ENCODE measurements at places on chromosomes 13 and 19.

DNA sequence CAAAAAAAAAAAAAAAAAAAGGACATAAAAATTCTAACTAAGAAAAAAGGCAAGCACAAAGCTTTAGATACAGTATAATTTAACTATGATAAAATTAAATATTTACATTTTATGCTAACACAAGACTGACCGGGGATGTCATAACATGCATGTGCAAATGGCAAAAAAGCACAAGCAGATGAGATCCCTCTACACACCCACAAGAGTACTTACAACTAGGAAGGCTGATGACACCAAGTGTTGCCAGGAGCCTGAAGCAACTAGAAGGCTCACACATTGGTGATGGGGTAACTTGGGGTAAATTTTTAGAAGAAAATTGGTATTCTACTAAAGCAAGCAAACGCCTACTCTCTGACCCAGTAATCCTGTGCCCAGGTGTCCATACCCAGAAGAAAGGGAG lies 6.7 kb downstream of the PCID2 start:
- DNase-seq, result no peak

GRCh38 chr13:67052550-67053490 lies 177.3 kb downstream of the PCDH9 start:
- no peak for DNase-seq

- no peak for DNase-seq
These were observed 66.6 kb downstream of the GGACT start for GRCh38 chr13:100521851-100522617.

DNA sequence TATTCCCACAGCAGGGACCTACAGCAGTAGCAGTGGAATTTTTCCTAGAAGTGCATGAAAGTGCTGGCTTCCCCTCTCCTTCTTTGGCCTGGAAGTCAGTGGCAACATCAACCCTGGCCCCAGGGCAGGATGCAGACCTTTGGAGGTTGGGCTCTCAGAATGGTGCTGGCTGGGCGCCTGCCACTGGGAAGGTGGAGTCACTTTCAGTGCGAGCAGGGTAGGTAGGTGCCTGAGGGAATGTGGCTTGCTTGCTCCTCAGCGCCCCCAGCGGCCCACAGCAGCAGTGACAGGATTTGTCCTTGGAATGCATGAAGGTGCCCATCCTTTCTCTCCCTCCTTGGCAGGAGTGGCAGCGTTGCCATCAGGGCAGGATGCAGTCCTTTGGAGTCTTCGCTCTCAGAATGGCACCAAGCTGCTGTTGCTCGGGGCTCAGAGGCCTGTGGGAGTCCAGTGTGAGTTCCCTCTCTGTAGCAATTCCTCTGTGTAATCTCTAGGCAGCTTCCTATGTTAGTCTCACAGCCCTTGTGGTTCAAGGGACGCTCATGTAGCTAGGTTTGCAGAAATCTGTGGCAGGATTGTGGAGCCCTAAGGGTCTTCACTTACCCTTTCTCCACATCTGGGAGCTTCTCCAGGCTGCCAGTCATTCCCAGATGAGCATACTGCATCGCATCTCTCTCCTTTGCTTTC lies 354.4 kb upstream of the DACH1 start:
- no peak for DNase-seq

DNA sequence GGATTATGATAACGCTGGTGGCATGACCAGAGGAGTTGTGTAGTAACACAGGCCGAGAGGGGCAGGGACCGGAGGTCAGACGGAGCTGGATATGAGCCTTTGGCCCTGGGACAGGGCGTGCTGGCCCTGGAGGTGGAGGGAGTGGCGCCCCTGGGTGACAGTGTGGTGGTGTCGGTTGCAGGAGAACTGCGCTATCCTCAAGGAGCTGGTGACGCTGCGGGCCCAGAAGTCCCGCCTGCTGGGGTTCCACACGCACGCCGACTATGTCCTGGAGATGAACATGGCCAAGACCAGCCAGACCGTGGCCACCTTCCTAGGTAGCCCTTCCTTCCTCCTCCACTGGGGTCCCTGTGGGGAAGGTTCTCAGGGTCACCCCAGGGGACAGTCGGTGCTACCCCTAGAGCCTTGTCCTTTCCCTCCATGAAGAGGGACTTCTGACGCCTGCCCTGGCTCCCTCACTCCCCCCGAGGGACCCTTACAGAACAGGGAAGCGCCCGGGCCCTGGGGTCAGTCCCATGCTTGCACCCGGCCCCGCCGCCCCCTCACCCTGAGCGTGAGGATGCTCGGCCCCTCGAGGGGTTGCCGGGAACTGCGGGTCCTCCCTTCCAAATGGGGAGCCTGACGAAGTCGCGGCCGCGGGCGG lies 12.8 kb upstream of the ZNF554 start:
- DNase-seq, result no peak

DNA sequence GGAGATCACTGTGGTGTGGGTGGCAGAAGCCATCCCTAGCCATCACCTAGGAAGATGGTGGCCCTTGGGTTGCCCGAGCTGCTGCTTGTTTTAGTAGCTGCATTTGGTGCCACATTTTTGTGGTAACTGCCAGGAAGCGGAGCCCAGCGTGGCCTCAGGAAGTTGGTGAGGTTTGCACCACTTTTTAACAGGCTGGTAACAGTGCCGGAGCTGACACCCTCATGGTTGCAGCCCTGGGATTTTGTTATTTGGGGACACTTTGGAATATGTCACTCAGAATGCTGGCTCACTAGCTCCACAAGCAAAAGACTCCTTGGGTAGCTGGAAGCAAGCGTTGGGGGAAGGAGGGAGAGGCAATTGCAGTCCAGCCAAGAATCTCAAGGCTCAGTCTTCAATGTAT lies 22.1 kb downstream of the ACTN4 start:
- DNase-seq, result peak; percentile 62

DNA sequence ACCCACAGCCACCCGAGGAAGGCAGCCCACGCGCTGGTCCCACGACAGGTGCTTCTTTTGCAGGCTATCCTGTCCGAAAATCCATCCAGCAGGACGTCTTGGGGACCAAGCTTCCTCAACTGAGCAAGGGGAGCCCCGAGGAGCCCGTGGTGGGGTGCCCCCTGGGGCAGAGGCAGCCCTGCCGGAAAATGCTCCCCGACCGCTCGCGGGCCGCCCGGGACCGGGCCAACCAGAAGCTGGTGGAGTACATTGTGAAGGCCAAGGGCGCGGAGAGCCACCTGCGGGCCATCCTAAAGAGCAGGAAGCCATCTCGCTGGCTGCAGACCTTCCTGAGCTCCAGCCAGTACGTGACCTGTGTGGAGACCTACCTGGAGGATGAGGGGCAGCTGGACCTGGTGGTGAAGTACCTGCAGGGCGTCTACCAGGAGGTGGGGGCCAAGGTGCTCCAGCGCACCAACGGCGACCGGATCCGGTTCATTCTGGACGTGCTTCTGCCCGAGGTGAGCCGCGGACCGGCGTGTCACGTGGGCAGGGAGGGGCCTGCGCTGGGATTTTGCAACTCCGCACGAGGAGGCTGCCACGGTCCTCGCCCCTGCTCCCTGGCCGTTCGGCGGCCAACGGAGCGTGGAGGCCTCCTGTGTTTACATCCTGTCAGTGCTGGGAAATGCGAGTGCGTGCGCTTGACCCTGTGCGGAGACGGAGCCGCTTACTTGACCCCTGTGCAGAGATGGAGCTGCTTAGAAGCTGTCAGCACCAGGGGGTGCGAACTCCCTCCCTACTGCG lies 12.9 kb upstream of the NDUFS7 start:
- DNase-seq, result no peak

Data from activated CD4-positive, alpha-beta T cell treated with anti-CD3 and anti-CD28 coated beads, Interleukin-2, amount 10 ng/mL, durations not matched to agents 7 days and 5 days (primary cell).